ENCODE measurements at places on chromosomes 5 and 9. TPM values are rescaled to one million over a fixed set of nuclear protein-coding genes. Genes with fewer than 3 reads are reported as not detected.

MYOZ3 gene
- polyA plus RNA-seq, result not detected

IL13 gene
- not detected for polyA plus RNA-seq

- peaks cover 4% of the 10 kb centered on the region for H3K27me3 ChIP-seq
- H3K4me1 ChIP-seq, result no peaks in the 10 kb centered on the region
Observed at GRCh38 chr5:141743866-141744272, 61.8 kb upstream of the ARAP3 start.

GRCh38 chr9:119375892-119376291 lies 6.7 kb upstream of the BRINP1 start:
- no peak overlapping the region for H3K27ac ChIP-seq
- peaks cover 2% of the 10 kb centered on the region for H3K27me3 ChIP-seq
- H3K36me3 ChIP-seq, result no peaks in the 10 kb centered on the region

STPG3 gene
- not detected for polyA plus RNA-seq

- H3K27me3 ChIP-seq, result no peaks in the 10 kb centered on the region
- DNase-seq, result peak; percentile 29
- H3K36me3 ChIP-seq, result peaks cover 48% of the 10 kb centered on the region
- peak overlapping the region; percentile 5 for H3K4me3 ChIP-seq
- no peak overlapping the region for H3K27ac ChIP-seq
Observed at GRCh38 chr9:94805585-94805984, 79.1 kb downstream of the AOPEP start.

DNA sequence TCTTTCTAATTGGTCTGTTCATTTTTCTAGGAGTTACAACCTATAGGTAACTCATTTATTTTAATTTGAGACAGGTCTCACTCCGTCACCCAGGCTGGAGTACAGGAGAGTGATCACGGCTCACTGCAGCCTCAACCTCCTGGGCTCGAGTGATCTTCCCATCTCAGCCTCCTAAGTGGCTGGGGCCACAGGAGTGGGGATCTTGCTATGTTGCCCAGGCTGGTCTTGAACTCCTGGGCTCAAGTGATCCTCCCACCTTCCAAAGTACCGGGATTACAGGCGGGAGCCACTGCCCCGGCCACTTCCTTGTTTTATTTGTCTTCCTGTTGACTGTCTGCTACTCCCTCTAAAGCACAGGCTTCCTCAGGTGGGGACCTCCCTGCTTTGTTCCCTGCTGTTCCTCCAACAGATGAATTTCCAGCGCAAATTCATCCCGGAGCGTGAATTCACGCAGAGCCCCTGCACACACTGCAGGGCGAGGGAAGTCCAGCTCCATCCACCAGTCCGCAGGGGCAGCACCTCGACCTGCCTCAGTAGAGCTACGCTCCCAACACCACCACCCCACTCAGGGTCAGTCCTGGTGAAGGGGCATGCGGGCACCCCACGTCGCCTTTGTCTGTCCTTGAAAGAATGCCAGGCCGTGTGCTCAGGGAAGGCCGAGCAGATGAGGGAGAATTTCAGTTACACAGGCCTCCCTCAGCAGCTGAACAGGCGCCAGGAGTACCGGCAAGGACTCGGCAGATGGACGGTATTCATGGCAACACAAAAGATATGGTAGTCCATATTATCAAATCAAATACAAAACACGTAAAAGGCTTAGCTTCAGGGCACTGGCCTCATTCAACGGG lies 6.3 kb downstream of the QSOX2 start:
- H3K27ac ChIP-seq, result no peak overlapping the region
- DNase-seq, result no peak
- no peaks in the 10 kb centered on the region for H3K36me3 ChIP-seq

DNA sequence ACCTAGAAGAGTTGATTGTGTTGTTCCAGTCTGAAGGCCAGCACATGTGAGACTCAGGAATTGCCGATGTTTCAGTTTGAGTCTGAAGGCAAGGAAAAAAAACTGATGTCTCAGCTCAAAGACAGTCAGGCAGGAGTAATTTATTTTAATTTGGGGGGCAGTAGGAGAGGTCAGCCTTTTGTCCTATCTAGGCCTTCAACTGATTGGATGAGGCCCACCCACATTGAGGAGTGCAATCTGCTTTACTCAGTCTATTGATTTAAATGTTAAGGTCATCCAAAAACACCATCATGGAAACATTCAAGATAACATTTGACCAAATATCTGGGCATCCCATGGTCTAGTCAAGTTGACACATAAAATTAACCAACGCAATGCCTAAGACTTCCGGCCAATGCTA lies 288.9 kb downstream of the CDK5RAP2 start:
- DNase-seq, result no peak
- H3K27me3 ChIP-seq, result no peaks in the 10 kb centered on the region
- no peak overlapping the region for H3K4me3 ChIP-seq

LCN15 gene
- polyA plus RNA-seq, result not detected

SELENOP gene
- polyA plus RNA-seq, result 0.24 TPM

- H3K4me3 ChIP-seq, result peak within 1 kb of the TSS; percentile 57
- no peak within 1 kb of the TSS for H3K27ac ChIP-seq
- no peaks in the 10 kb centered on the region for H3K36me3 ChIP-seq
- H3K4me1 ChIP-seq, result peaks cover 15% of the 10 kb centered on the region
Observed at GRCh38 chr9:111599092-111599954, at the start of gene PTGR1. Gene PTGR1 (minus strand): TSS chr9:111599647. CDS start chr9:111597422, 2,225 bp downstream.

DNA sequence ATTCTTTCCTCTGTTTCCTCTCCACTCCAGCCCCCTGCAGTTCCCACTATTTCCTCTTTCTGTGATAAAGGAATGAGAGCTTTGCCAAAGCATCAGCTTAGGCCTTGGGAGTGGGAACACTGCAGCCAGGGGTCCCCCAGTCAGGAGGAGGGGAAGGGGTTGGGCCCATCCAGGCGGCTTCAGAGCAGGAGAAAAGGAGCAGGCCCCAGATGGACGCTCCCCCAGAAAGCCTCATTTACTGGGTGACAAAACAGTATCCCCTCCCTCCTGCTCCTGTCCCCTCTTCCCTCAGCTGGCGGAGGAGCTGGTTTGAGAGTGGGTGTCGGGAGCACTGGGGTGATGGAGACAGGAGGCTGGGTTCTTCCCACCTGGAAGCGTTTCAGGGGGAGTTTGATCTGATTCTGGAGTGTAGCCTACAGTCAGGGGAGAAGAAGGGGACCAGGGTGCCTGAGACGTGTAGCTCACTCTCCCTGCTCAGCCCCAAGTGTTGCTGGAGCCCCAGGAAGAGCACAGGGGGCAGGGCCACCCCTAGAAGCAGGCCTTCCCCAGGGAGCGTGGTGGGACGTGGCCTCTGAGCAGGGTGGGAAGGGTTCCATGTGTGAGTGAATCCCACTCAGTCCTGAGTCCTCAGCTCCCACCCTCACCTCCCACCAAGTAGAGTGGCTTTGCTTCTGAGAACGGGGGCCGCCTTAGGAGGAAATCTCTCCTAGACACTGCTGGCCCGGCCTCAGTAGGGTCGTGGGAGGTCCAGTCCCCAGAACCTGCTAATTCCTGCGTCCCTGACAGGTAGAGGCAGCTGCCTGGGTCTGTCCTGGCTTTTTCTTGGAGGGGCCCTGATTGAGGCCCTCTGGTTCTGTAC lies 173.1 kb downstream of the CACNA1B start:
- H3K4me1 ChIP-seq, result no peaks in the 10 kb centered on the region
- no peaks in the 10 kb centered on the region for H3K27me3 ChIP-seq
- no peak overlapping the region for H3K4me3 ChIP-seq
- DNase-seq, result no peak

- H3K36me3 ChIP-seq, result no peaks in the 10 kb centered on the region
- no peak overlapping the region for H3K27ac ChIP-seq
- H3K4me1 ChIP-seq, result no peaks in the 10 kb centered on the region
- no peaks in the 10 kb centered on the region for H3K27me3 ChIP-seq
- DNase-seq, result no peak
Observed at GRCh38 chr5:15037247-15037908, 165.8 kb upstream of the ANKH start.

- H3K4me3 ChIP-seq, result no peak overlapping the region
- H3K36me3 ChIP-seq, result no peaks in the 10 kb centered on the region
Observed at GRCh38 chr9:109132567-109133021, 12.8 kb upstream of the TMEM245 start.

GRCh38 chr5:166046956-166047355 lies 2244.5 kb upstream of the WWC1 start:
- DNase-seq, result no peak
- H3K4me3 ChIP-seq, result no peak overlapping the region

C5orf58 gene
- polyA plus RNA-seq, result not detected

- H3K36me3 ChIP-seq, result no peaks in the 10 kb centered on the region
- H3K4me1 ChIP-seq, result peaks cover 14% of the 10 kb centered on the region
- H3K4me3 ChIP-seq, result no peak overlapping the region
- H3K27ac ChIP-seq, result no peak overlapping the region
Observed at GRCh38 chr5:59810041-59810440, 83.5 kb downstream of the PDE4D start.

CER1 gene
- not detected for polyA plus RNA-seq

TMEM252 gene
- not detected for polyA plus RNA-seq

- H3K27me3 ChIP-seq, result no peaks in the 10 kb centered on the region
- no peaks in the 10 kb centered on the region for H3K36me3 ChIP-seq
- H3K4me1 ChIP-seq, result no peaks in the 10 kb centered on the region
- no peak for DNase-seq
- no peak overlapping the region for H3K4me3 ChIP-seq
- H3K27ac ChIP-seq, result no peak overlapping the region
Observed at GRCh38 chr5:2155556-2155955, 272.8 kb upstream of the IRX4 start.

DOK3 gene
- polyA plus RNA-seq, result 196 TPM

DNA sequence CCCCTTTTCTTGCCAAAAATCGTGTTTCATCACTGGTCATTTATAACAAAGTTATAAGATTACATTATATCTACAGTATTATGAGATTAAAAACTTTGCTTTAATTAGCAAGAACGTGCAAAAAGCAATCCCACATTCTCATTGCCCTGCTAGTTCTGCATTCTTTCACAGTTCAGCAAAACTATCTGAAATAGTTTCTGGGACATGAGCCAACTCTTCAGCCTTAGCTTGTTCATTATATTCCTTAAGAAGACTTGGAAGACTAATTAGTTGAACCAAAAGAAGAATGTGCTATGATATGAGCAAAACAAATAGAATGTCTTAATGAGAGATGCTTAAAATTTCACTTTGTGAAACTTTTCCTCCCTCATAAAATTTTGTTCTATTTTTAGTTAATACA lies 76.7 kb downstream of the ITGA1 start:
- no peaks in the 10 kb centered on the region for H3K36me3 ChIP-seq
- peaks cover 4% of the 10 kb centered on the region for H3K4me1 ChIP-seq
- H3K27ac ChIP-seq, result no peak overlapping the region
- DNase-seq, result no peak
- no peaks in the 10 kb centered on the region for H3K27me3 ChIP-seq

- H3K4me1 ChIP-seq, result no peaks in the 10 kb centered on the region
- H3K27me3 ChIP-seq, result no peaks in the 10 kb centered on the region
- H3K36me3 ChIP-seq, result no peaks in the 10 kb centered on the region
- DNase-seq, result no peak
Observed at GRCh38 chr5:114312658-114313057, 49.2 kb upstream of the KCNN2 start.

ZNG1A gene
- polyA plus RNA-seq, result 53.1 TPM

MAP3K1 gene
- 45.6 TPM for polyA plus RNA-seq

- H3K36me3 ChIP-seq, result peaks cover 83% of the 10 kb centered on the region
- DNase-seq, result no peak
- no peak overlapping the region for H3K27ac ChIP-seq
- no peak overlapping the region for H3K4me3 ChIP-seq
- H3K4me1 ChIP-seq, result no peaks in the 10 kb centered on the region
Observed at GRCh38 chr5:134383980-134384697, 12.8 kb downstream of the UBE2B start.

GRCh38 chr9:86891886-86892437 lies 55.3 kb downstream of the GAS1 start:
- H3K4me1 ChIP-seq, result no peaks in the 10 kb centered on the region
- H3K4me3 ChIP-seq, result no peak overlapping the region
- H3K27me3 ChIP-seq, result no peaks in the 10 kb centered on the region
- no peak overlapping the region for H3K27ac ChIP-seq
- no peak for DNase-seq
- H3K36me3 ChIP-seq, result no peaks in the 10 kb centered on the region

DNA sequence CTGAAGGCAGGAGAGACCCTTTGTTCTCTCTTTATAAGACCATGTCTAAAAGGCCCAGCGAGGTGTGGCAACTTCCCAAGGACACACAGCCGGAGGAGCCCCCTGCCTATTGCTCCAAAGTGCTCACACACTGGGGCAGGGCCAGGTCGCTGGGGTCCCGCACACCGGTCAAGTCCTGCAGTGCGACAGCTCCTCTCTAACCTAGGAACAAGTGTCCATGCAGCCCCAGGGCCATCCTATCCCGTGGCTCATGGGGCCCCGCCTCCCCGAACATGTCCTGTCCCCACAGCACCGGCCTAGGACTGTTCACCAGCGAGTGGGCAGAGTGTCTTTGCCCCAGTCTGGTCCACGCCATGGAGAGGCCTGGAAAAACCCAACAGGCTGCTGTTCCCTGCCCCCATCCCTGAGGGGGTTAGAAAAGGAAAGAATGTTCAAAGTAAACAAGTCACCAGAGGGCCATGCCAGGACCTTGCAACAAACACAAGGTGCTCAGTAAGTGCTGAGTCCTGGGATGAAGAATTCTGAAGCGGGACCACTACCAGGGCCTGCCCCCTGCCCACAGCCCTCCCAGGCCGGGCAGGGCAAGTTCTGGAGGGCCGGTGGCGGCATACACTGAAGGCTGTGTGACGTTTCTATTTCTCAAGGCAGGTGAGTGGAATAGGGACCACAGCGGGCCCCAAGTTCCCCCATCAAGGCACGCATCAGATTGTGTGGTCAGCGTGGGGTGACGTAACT lies 938 bp downstream of the NINJ1 start:
- H3K27me3 ChIP-seq, result no peaks in the 10 kb centered on the region
- peak overlapping the region; percentile 86 for H3K27ac ChIP-seq
- H3K4me3 ChIP-seq, result peak overlapping the region; percentile 88
- H3K36me3 ChIP-seq, result peaks cover 23% of the 10 kb centered on the region
